ENCODE measurements at places on chromosomes 4 and X. TPM values are rescaled to one million over a fixed set of nuclear protein-coding genes. Genes with fewer than 3 reads are reported as not detected.

- no peak for DNase-seq
Measured at GRCh38 chr4:74335341-74336021, 27.2 kb downstream of the EPGN start.

DNA sequence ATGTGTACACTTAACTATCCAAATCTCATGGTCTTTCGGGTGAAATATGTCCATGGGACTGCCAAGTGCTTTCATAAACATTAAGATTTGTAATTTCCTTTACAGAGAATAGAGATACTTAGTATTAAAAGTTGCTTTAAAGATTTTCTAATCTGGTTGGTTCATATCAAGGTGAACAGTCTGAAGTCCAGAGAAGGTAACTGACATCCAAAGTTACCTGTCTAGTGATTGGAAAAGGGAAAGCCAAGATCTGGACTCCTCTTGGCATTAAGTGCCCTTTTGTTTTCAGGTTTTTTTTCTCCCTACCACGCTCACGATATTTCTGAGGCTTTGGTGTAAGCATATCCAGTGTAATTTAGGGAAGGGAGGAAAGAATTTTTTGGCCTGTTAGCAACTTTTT lies 5.0 kb downstream of the SMAD1 start:
- no peak for DNase-seq

DNA sequence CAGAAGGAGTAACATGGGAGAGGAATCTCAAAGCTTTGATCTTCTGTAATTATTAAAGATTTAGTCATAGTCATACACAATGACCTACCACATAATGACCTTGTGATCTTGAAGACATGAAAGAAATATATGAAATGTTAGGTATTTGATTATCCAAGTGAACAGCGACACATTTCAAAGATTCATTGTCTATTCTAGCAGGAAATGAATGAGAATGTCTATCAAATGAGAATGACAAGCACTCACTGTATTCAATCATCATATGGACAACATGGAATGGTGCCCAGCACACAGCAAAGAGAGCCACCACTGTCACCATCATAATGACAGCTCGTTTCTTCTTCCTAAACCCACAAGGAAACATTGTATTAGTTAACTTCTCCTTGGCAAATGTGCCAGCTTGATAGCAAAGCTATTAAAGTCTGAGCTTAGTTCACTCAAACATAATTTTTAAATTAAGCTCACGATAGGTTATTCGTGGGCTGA lies 50.6 kb downstream of the QRFPR start:
- no peak for DNase-seq

GRCh38 chr4:124144238-124144654 lies 568.3 kb downstream of the ANKRD50 start:
- no peak for DNase-seq

DNA sequence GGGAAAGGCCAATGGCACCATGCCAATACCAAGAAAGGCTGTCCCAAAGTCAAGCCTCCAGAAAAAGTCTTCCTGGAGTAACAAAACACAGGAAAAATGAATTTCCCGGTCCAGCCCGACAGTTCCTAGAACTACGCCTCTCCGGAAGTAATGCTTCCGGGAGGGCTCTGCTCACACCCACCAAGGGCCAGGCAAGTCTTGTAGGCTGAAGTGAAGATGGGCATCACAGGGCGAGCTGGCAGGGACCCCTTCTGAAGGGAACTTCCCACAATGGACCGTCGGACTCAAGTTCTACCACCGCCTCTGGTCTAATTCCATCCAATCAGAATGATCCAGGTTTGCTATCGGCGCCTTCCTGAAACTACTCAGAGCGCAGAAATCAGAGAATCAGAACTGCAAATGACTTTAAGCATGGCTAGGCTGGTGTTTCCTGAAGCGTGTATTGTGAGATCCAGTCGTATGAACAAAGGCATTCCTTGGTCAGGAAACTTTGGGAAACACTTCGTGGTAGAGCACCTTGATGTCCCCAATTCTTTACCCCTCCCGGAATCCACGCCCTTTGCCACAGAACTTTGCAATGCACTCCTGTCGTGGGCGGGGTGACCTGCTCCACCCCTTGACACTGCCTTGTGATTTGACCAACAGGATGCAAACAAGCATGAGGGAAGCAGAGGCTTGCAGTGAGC lies 127.8 kb downstream of the BCOR start:
- no peak for DNase-seq

GRCh38 chrX:108049649-108050048 lies 4.8 kb downstream of the VSIG1 start:
- no peak for DNase-seq

- DNase-seq = no peak
Measured at GRCh38 chr4:152189451-152190179, 346.3 kb downstream of the FBXW7 start.

- no peak for DNase-seq
Measured at GRCh38 chr4:97987019-97987648, 156.1 kb downstream of the STPG2 start.

DNA sequence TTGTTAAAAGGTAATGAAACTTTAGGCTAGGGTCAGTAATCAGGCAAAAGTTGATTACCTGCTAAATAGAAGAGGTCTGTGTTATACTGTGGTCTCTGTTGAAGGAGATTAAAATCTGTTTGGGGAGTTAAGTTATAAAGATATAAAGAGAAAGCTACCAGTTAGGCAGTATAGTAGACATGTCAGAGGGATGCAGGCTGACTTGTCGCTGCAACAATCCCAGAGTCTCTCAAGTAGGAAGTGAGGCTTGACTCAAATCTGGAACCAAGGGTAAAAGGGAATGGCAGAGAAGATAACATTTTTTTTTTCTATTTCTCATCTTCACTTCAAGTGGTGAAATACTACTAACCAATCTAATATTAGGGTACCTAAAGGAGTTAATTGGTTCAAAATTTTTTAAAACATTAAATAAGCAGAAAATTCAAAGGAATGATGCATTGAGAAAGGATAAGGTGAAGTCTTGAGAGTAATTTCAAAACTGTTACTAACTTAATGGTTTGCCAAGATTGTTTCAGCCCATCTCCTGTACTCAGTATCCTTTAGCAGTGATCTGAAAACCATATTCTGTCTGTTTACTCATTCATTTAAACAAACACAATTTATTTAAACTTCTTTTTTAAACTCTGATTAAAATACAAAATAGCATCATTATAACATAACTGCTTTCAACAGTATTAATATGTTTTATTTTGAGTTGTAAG lies 12.8 kb downstream of the HERC3 start:
- DNase-seq = no peak

DNA sequence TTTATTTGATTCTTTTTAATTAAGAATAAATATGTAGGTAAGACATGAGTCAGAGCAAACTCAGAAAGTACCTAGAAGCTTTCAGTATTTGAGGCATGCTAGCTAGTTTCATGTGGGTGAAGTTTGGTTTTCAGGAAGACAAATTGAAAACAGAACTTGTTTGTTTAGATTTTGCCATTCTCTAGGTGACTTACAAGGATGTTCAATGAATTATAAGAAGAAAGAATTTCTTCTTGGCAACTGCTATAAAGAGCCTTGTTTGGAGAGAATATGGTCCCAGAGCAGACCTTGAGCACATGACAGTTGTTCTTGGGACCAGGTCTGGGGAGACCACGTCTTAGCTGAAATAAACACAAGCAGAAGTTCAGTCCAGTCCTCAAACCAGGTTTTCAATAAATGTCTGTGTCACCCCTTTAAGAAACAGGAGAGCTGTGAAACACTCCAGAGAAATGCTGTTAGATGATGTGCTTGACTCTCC lies 38.0 kb upstream of the IL21 start:
- no peak for DNase-seq

- peak; percentile 94 for DNase-seq
Measured at GRCh38 chr4:77157859-77158486, 966 bp downstream of the CCNG2 start.

IL3RA gene
- total RNA-seq = 7.6 TPM

PPEF2 gene
- not detected for total RNA-seq

FNIP2 gene
- 38.5 TPM for total RNA-seq

ERVMER34-1 gene
- 3.4 TPM for total RNA-seq

GPR173 gene
- total RNA-seq = 3.2 TPM

MAGEA6 gene
- not detected for total RNA-seq

LRRC66 gene
- total RNA-seq = 0.86 TPM

All from cardiac septum (tissue), 1 donor.